ENCODE measurements at places on chromosomes 12 and 14. TPM values are rescaled to one million over a fixed set of nuclear protein-coding genes. Genes with fewer than 3 reads are reported as not detected.
A peak's percentile ranks its signal among the peaks of the same experiment; 100 is the strongest.

GRCh38 chr12:78249578-78249977 lies 418.9 kb downstream of the NAV3 start:
- no peaks in the 10 kb centered on the region for H3K4me1 ChIP-seq
- no peak for DNase-seq
- no peak overlapping the region for H3K27ac ChIP-seq
- no peak overlapping the region for H3K4me3 ChIP-seq

DNA sequence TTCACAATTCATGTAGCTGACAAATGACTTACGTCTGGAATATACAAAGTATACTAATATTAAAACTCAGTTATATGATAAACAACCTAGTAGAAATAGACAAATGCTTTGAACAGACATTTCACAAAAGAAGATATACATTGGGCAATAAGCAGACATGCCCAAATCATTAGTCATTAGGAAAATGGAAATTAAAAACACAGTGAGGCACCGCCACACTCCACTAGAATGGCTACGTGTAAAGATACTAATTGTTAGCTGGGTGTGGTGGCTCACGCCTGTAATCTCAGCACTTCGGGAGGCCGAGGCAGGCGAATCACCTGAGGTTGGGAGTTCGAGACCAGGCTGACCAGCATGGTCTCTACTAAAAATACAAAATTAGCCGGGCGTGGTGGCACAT lies 248.9 kb upstream of the TMEM132C start:
- H3K27ac ChIP-seq, result no peak overlapping the region
- H3K4me1 ChIP-seq, result no peaks in the 10 kb centered on the region
- no peaks in the 10 kb centered on the region for H3K27me3 ChIP-seq
- no peak for DNase-seq
- no peaks in the 10 kb centered on the region for H3K36me3 ChIP-seq

DNA sequence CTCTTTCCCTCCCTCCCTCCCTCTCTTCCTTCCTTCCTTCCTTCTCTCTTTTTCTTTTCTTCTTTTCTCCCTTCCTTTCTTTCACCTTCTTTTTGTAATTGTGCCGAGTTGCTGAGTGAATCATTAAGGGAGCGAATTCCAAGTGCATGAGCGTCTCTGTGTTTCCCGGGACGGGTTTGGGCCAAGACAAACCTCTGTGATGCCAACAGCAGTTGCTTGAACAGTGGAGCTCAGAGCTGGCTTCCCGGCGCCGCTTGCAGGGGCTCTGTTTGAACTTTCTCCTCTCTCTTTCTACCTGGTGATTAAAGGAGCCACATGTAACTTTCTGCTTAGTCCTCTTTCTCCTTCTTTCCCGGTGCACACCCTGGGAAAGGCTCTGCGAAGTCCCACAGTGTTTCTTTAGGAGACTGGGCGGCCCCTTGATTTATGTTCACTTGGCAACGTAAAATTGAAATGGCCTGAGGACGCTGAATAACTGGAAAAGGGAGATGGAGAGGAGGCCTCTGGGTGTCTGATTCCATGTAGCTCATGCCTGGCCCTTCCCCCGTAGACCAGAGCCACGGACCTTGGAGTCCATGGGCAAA lies 33.7 kb upstream of the MAP1LC3B2 start:
- peaks cover 4% of the 10 kb centered on the region for H3K4me1 ChIP-seq
- H3K27ac ChIP-seq, result peak overlapping the region; percentile 80

Gene TM7SF3
- 60.0 TPM for total RNA-seq

Gene RTN1
- total RNA-seq, result 44.5 TPM

GRCh38 chr12:54036620-54037359 lies 3.9 kb downstream of the HOXC5 start:
- H3K4me1 ChIP-seq, result peaks cover 5% of the 10 kb centered on the region
- H3K27ac ChIP-seq, result no peak overlapping the region
- no peaks in the 10 kb centered on the region for H3K27me3 ChIP-seq
- no peaks in the 10 kb centered on the region for H3K36me3 ChIP-seq
- no peak for DNase-seq
- no peak overlapping the region for H3K4me3 ChIP-seq

- no peaks in the 10 kb centered on the region for H3K36me3 ChIP-seq
- H3K4me1 ChIP-seq, result no peaks in the 10 kb centered on the region
- no peaks in the 10 kb centered on the region for H3K27me3 ChIP-seq
- H3K27ac ChIP-seq, result no peak overlapping the region
- no peak overlapping the region for H3K4me3 ChIP-seq
Measured at GRCh38 chr14:74394549-74394948, 31.5 kb downstream of the SYNDIG1L start.

DNA sequence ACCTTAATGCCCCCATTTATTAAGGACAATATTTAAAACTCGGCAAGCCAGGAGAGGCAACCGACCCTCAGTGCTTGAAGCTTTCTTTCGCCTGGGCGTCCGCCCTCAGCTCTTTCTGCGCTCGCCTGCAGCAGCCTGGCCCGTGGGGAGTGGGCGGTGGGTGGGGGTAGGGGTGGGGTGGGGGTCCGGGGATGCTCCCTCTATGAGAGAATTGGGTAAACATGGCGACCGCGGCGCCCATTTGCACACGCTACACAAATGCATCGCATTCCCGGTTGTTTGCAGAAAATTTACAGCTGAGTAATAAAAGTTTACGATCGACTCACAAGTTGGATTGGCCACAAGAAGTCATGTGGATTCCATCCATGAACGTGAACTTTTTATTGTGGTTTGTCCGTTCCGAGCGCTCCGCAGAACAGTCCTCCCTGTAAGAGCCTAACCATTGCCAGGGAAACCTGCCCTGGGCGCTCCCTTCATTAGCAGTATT lies 7.7 kb downstream of the HOXC8 start:
- peak overlapping the region; percentile 71 for H3K4me3 ChIP-seq
- H3K27ac ChIP-seq, result peak overlapping the region; percentile 99
- no peaks in the 10 kb centered on the region for H3K27me3 ChIP-seq
- H3K36me3 ChIP-seq, result no peaks in the 10 kb centered on the region
- DNase-seq, result no peak
- peaks cover 13% of the 10 kb centered on the region for H3K4me1 ChIP-seq

GRCh38 chr14:68014771-68015170 lies 195.2 kb downstream of the RAD51B start:
- H3K27ac ChIP-seq, result no peak overlapping the region
- no peaks in the 10 kb centered on the region for H3K4me1 ChIP-seq
- no peak overlapping the region for H3K4me3 ChIP-seq
- no peaks in the 10 kb centered on the region for H3K36me3 ChIP-seq

DNA sequence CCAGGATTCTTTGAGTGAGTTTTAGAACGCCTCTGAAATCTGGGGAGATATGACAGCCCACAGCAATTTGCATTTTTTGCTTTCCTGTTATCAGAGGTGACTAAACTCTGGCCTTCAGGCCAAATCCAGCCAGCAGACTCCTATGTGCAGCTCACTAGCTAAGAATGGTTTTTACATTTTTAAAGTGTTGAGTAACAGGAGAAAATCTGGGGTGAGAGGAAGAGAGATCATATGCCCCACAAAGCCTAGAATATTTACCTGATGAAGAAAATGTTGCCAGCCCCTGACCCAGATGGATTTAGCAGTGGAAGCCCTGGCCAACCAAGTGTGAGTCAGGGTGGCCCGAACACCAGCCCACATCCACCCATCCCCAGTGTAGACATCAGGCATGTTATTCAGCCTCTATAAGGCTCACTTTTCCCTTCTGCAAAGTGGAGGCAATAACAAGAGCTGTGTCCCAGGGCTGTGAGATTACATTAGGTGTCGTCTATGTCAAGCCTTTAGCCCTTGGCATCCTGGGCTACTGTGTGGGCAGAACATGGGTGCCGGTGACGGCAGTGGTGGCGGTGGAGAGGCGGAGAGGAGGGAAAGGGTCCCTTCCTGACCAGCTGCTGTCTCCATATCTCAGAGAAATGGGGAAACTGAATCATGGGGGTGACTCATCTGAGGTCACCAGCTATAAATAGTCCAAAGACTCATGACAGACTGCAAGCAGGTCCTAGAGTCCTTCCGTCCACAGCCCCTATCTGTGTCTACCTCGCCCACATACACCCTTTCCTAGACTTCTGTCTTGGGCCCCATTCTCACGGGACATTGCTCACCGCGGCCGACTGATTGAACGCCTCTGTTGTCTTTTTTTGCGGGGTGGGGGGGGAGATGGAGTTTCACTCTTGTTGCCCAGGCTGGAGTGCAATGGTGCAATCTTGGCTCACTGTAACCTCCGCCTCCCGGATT lies 32.6 kb upstream of the CD9 start:
- H3K4me1 ChIP-seq, result no peaks in the 10 kb centered on the region
- H3K36me3 ChIP-seq, result no peaks in the 10 kb centered on the region
- H3K4me3 ChIP-seq, result no peak overlapping the region
- peak overlapping the region; percentile 69 for H3K27ac ChIP-seq
- DNase-seq, result no peak

Gene MED6
- 56.9 TPM for total RNA-seq

Gene CD163L1
- 3.5 TPM for total RNA-seq

Gene PDE3A
- 7.0 TPM for total RNA-seq

DNA sequence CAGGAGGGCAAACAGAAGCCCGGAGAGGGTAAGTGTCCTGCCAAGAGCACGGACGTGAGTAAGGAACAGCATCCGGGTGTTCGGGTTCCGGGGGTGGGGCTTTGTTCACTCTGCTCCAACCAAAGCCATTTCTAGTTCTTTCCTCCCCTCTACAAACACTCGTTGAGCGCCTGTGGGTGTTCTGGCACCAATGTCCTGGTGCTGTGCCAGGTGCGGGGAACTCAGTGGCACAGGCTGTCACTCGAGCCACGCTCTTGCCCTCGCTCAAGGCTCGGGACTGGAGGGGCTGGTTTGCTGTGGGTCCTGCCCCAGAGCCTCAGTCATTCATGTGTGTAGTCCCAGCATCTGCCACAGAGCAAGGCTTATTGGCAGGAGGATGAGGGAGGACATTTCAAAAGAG lies 157.5 kb downstream of the CALM1 start:
- peak overlapping the region; percentile 50 for H3K4me3 ChIP-seq
- no peaks in the 10 kb centered on the region for H3K36me3 ChIP-seq
- H3K27me3 ChIP-seq, result no peaks in the 10 kb centered on the region
- DNase-seq, result peak; percentile 57
- no peaks in the 10 kb centered on the region for H3K4me1 ChIP-seq
- H3K27ac ChIP-seq, result peak overlapping the region; percentile 21

GRCh38 chr14:78202976-78203375 lies 32.8 kb downstream of the NRXN3 start:
- no peaks in the 10 kb centered on the region for H3K4me1 ChIP-seq
- no peaks in the 10 kb centered on the region for H3K36me3 ChIP-seq
- no peak overlapping the region for H3K27ac ChIP-seq

GRCh38 chr12:49622501-49623141 lies 740 bp upstream of the PRPF40B start:
- peak overlapping the region; percentile 68 for H3K4me3 ChIP-seq
- peaks cover 6% of the 10 kb centered on the region for H3K4me1 ChIP-seq
- no peaks in the 10 kb centered on the region for H3K36me3 ChIP-seq
- H3K27me3 ChIP-seq, result no peaks in the 10 kb centered on the region

- no peaks in the 10 kb centered on the region for H3K36me3 ChIP-seq
- DNase-seq, result no peak
- H3K27ac ChIP-seq, result no peak overlapping the region
- H3K4me1 ChIP-seq, result no peaks in the 10 kb centered on the region
- H3K4me3 ChIP-seq, result no peak overlapping the region
- H3K27me3 ChIP-seq, result no peaks in the 10 kb centered on the region
Measured at GRCh38 chr12:30420561-30420960, 275.1 kb downstream of the IPO8 start.

DNA sequence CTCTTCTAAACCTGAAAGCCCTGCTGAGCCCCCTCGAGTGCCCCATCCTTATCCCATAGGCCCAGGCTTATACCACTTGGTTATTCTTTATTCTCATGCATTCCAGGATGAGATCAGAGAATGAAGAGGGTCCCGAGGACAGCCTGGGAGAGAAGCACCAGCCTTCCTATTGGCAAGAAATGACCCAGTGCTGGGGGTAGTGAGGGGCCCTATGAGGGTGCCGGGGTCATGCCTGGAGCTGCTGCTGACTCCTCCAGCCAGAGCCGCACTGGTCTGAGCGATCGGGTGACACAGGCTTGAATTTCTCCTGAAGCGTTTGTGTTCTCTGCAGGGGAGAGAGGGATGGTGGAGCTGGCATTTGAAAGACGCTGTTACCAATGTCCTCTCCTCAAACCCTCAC lies 18.1 kb downstream of the MORN3 start:
- no peak overlapping the region for H3K4me3 ChIP-seq
- no peaks in the 10 kb centered on the region for H3K4me1 ChIP-seq
- H3K27me3 ChIP-seq, result no peaks in the 10 kb centered on the region
- no peak overlapping the region for H3K27ac ChIP-seq
- H3K36me3 ChIP-seq, result no peaks in the 10 kb centered on the region
- no peak for DNase-seq

DNA sequence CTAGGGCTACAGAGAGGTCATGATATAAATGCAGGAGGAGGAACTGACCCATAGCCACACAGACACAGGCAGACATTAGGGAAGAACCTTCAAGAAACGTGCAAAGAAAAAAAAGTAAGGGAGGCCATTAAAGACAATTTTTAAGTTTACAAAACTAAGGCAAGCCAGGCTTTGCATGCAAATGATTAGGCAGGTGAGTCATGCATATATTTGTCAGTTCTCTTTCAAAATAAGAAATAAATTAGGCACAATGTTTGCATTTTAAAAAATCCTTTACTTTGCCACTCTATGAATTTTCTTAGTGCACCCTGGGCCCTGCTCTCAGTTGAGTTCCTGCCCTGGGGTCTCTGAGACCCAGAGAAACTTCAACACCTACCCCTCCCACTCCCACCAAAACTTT lies 75.0 kb downstream of the PRMT8 start:
- H3K4me1 ChIP-seq, result no peaks in the 10 kb centered on the region
- no peaks in the 10 kb centered on the region for H3K36me3 ChIP-seq
- no peaks in the 10 kb centered on the region for H3K27me3 ChIP-seq
- DNase-seq, result peak; percentile 3
- no peak overlapping the region for H3K27ac ChIP-seq

- DNase-seq, result peak; percentile 39
- H3K27ac ChIP-seq, result peak overlapping the region; percentile 75
- H3K4me3 ChIP-seq, result no peak overlapping the region
- no peaks in the 10 kb centered on the region for H3K36me3 ChIP-seq
- H3K4me1 ChIP-seq, result peaks cover 7% of the 10 kb centered on the region
Measured at GRCh38 chr12:6347367-6348338, 5.8 kb upstream of the TNFRSF1A start.

Gene SOX5
- total RNA-seq, result 11.7 TPM

DNA sequence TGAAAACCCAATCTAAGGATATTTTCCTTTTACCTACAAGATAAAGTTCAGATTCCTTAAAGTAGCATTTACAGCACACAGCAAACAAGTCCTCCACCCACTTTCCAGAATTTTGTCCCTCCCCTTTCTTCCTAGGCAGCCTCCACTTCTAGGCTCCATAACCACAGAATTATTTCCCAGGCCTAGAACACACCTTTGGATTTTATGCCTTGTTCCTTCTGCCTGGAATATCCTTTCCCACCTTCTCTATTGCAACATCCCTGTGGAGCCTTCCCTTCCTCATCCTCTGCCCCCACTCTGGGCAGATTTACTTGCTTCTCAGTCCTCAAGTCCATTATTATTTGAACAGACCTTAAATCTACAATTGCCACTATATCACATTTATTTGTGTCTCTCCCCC lies 2.1 kb upstream of the TSPAN8 start:
- H3K4me3 ChIP-seq, result no peak overlapping the region
- no peaks in the 10 kb centered on the region for H3K4me1 ChIP-seq
- no peaks in the 10 kb centered on the region for H3K36me3 ChIP-seq
- H3K27ac ChIP-seq, result no peak overlapping the region
- no peaks in the 10 kb centered on the region for H3K27me3 ChIP-seq
- no peak for DNase-seq

- no peaks in the 10 kb centered on the region for H3K36me3 ChIP-seq
- no peak for DNase-seq
- H3K4me3 ChIP-seq, result no peak overlapping the region
- no peak overlapping the region for H3K27ac ChIP-seq
- no peaks in the 10 kb centered on the region for H3K27me3 ChIP-seq
Measured at GRCh38 chr12:47527816-47528215, 178.0 kb downstream of the RPAP3 start.

Data from breast epithelium (tissue), 4 donors.